ENCODE measurements at places on chromosomes 7 and 10.

GRCh38 chr10:19204246-19204917, 155.8 kb downstream of the MALRD1 start:
- DNase-seq = no peak

- no peak for DNase-seq
These were observed 804.9 kb downstream of the LRMDA start for GRCh38 chr10:76236356-76236755.

- DNase-seq = peak; percentile 38
These were observed 42.4 kb upstream of the GDF10 start for GRCh38 chr10:47257396-47258120.

DNA sequence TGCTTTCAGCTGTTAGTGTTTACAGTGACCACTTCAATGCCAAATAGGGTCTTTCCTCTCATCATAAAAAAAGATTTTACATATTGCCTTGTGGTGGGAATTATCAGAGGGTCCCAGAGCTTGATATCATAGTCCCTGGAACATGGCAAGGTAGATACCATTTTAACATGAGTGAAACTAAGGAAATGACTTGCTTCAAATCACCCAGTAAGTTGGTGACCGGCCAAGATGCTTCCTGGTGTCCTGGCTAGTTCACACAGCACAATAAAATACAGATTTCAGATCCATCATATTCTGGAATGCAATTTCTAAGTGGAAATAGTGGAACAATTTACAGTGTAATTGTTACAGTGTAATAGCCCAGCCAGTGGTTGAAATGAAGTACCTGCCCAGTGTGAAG, 36.6 kb downstream of the CNNM1 start:
- no peak for DNase-seq

- no peak for DNase-seq
These were observed 3.7 kb upstream of the CYP3A43 start for GRCh38 chr7:99824091-99824490.

DNA sequence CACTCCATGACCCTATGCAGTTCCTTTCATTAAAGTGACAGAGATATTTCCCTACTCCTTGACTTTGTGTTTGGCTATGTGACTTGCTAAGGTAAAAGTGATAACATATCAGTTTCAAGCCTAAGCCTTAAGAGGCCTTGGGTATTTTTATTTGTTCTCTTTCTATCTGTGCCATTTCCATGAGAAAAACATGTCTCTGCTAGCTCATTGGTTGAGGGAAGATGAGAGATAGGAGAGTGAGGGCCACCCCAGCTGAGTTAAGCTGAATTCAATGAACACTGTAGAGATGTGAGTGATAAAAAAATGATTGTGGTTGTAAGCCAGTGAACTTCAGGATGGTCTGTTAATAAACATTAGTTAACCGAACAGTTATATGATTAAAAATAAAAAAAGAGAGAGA, 13.4 kb downstream of the TASOR2 start:
- no peak for DNase-seq

- DNase-seq = no peak
These were observed 2.5 kb downstream of the PRR15 start for GRCh38 chr7:29565982-29566746.

- DNase-seq = no peak
These were observed 92.0 kb upstream of the FAM13C start for GRCh38 chr10:59454171-59454919.

DNA sequence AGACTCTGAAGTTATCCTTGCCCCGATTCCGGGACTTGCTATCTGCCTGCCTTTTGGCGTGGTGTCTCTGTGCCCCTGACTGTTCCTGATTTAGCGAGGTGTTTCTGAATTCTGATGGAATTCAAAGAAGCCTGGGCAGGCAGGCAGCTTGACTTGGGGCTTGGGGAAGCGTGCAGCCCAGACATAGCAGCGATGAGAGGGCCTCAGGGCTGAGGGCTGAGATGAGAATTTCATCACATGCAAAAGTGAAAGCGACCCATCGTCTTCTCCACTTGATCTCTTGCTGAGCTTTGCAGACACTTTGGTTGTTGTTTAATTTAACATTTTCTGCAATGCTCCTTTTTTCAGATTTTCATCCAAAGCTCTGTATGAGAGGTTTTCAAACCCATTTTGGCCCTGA, 57.8 kb downstream of the TCF7L2 start:
- no peak for DNase-seq

GRCh38 chr7:25054819-25055519, 70.1 kb downstream of the CYCS start:
- no peak for DNase-seq

- DNase-seq = no peak
These were observed 1040.1 kb upstream of the LRRN3 start for GRCh38 chr7:110050785-110051184.

- no peak for DNase-seq
These were observed 664.0 kb downstream of the XPNPEP1 start for GRCh38 chr10:109259293-109259692.

- DNase-seq = no peak
These were observed 599.6 kb downstream of the INHBA start for GRCh38 chr7:41103331-41103730.

- DNase-seq = no peak
These were observed 141.1 kb upstream of the PCBD1 start for GRCh38 chr10:71029411-71029892.

DNA sequence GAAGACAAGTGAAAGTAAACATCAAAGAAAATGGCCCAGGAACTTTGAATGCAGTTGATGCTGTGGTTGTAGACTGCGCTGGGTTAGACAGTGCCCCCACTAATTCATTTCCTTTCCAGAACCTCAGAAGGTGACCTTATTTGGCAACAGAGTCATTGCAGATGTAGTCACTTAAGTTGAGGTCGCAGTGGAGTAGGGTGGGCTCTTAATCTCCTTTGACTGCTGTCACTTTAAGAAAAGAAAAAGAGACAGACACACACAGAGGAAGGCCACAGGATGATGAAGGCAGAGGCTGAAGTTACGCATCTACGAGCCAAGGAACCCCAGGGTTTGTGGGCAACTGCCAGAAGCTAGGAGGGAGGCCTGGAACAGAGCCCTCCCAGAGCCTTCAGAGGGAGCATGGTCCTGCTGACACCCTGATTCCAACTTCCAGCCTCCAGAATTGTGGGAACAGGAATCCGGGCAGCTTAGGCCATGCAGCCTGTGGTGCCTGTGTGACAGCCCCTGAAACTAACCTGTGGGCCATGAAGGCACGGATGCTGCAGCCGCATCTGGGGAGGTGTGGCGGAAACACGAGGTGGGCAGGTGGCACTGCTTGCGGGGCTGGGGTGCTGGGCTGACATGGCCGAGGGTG, 107.6 kb downstream of the PRKAG2 start:
- peak; percentile 71 for DNase-seq

GRCh38 chr7:134450294-134451000, 8.5 kb downstream of the AKR1B1 start:
- no peak for DNase-seq

DNA sequence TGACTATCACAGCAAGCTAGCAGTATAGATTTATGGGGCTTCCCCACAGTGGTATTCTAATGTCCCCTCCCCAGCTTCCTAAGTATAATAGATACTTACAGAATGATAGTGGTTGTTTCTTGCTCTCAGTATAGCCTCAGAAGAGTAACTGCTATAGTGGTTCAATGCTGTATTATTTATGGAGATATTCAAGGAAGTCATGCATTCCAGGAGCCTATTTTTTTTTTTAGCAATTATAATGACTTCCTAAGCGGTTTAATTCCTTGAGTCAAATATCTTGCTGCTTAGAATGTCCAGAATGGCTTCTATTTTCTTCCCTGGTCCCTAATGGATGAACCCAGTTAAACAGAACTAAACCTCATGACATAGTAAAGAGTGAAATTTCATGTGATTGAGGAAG, 451.5 kb upstream of the SEMA3D start:
- no peak for DNase-seq

GRCh38 chr7:75055830-75056772, 17.5 kb downstream of the RCC1L start:
- DNase-seq = no peak

GRCh38 chr10:112004075-112004474, 179.5 kb downstream of the GPAM start:
- no peak for DNase-seq

DNA sequence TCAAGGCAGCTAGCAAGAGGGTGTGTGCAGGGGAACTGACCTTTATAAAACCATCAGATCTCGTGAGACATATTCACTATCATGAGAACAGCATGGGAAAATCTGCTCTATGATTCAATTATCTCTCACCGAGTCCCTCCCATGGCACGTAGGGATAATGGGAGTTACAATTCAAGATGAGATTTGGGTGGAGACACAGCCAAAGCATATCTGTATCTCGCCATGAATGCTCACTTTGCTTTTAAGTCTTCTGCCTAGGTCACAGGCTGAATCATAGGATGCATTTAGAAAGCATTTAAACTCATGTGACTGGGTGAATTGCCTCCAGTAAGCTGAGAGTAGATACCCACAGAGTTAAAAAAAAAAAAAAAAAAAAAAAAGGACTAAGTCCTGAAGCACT, 220.0 kb downstream of the AGMO start:
- no peak for DNase-seq

GRCh38 chr7:26699766-26700165, 164.6 kb downstream of the SKAP2 start:
- DNase-seq = no peak

- no peak for DNase-seq
These were observed 26.4 kb downstream of the LAMB4 start for GRCh38 chr7:108103558-108104298.

DNA sequence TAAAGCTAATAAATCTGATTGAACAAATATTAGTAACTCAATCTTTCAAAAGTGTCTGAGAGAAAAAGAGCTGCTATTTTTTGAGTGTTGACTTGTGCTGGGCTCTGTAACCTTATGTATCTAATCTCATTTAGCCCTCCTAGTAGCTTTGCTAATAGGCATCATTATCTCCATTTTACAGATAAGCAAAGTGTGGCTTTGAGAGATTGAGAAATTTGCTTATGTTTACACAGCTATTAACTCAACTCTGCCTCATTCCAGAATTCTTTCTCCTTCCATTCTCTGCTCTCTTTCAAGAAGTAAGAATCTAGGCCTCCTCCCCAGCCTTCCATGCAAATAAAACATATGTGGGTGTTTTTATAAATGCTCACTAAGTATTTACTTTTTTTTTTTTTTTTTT, 137.8 kb downstream of the GATA3 start:
- no peak for DNase-seq

DNA sequence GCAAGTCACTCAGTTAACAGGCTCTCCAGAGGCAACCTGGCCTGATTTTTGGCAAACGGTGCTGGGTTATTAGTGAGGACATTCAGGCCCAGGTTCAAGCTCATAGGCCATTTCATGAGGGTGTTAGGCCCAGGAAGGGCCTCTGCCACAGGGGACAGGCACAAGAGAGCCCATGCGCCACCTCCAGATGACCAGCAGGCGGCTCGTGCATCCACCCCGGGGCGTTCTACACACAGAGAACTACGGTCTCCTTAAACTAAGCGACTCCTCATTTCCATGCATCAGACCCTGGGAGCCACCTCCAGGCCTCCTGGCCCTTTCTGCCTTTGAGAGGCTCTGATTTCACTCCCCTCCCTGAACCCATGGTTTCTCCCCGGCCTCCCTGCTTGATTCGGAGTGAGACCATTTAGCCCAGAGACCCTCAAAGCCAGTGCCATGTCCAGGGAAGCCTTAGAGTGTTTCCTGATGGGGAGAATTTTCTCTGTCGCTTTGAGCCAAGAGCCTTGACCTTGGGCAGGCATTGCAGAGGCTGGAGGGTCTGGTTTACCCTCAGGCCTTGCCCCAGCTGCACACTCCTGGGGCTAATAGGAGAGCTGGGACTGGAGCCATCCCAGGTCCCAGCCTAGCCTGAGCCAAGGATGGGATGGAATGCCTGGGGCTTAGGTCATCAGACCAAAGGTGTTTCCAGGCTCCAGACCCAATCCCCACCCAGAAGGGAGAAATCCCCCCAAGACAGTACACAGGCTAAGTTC, 188.0 kb downstream of the GRID1 start:
- DNase-seq = peak; percentile 38

GRCh38 chr7:148712678-148713329, 14.1 kb downstream of the CUL1 start:
- no peak for DNase-seq

GRCh38 chr10:99912041-99912440, 97.7 kb downstream of the DNMBP start:
- DNase-seq = no peak

GRCh38 chr7:9029681-9030530, 596.5 kb downstream of the NXPH1 start:
- no peak for DNase-seq

- DNase-seq = no peak
These were observed 28.4 kb downstream of the MPLKIP start for GRCh38 chr7:40105879-40106473.

- DNase-seq = no peak
These were observed 64.9 kb downstream of the ZNF92 start for GRCh38 chr7:65438598-65438997.

- DNase-seq = no peak
These were observed 115.8 kb upstream of the TCERG1L start for GRCh38 chr10:131427281-131427680.

GRCh38 chr7:105213611-105214010, 175.1 kb downstream of the SRPK2 start:
- no peak for DNase-seq

DNA sequence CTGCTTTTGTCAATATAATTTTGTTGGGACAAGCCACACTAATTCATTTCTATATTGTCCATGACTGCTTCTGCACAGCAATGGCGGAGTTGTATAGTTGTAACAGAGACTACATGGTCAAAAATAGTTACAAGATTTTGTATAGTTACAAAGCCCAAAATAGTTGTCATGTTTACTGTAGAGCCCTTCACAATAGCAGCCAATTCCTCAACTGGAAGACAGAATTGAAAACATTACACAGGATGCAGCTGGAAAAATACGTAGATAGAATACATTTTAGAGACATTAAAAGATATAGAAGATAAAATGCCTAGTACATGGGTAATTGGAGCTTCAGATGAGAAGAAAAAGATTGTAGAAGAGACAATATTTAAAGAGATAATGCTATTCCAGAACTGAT, 156.4 kb upstream of the FEZF1 start:
- no peak for DNase-seq

DNA sequence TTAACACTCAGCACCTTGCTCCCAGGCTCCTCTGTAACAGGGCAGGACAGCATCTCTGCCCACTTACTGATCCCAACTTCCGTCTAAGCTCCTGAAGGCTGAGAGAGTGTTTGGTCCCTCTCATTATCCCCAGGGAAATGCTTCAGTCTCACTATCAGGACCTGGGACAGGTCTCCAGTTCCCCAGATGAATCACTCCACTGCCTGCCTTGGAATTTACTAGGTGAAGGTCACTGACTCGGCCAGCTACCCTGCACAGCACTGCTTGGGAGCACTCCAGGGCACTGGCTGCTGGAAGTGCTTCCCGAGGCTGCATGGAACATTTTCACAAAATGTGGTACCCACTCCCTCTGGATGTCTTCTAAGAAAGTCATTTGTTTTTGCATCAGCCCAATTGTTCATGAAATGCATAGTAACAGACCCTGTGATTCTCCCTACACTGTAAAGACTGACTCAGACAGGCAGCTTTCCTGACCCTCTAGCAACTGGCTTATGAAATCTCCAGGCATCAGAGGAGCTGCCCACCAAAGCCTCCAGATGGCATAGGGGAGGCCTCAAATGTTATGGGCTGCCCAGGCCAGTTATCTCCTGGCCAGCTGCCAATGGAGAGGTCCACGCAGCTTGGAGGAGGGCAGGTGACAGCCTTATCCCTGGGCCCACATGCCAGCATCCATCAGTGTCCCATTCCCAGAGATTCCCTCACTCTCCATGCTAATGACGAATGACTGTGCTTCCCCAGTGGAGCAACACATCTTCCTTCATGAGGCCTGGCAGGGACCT, 89.1 kb downstream of the GFRA1 start:
- DNase-seq = no peak

- no peak for DNase-seq
These were observed 143.3 kb downstream of the HDAC9 start for GRCh38 chr7:18638594-18639452.
